ENCODE measurements at places on chromosomes 12 and 14. TPM values are rescaled to one million over a fixed set of nuclear protein-coding genes. Genes with fewer than 3 reads are reported as not detected.

- H3K4me1 ChIP-seq = peaks cover 4% of the 10 kb centered on the region
- H3K27ac ChIP-seq = no peak overlapping the region
- H3K36me3 ChIP-seq = no peaks in the 10 kb centered on the region
- H3K27me3 ChIP-seq = no peaks in the 10 kb centered on the region
- no peak overlapping the region for H3K4me3 ChIP-seq
Measured at GRCh38 chr12:63958876-63959580, 114.5 kb downstream of the SRGAP1 start.

GRCh38 chr12:84723988-84724387, 188.6 kb downstream of the SLC6A15 start:
- H3K4me1 ChIP-seq = no peaks in the 10 kb centered on the region
- H3K27ac ChIP-seq = no peak overlapping the region
- DNase-seq = no peak

- H3K27ac ChIP-seq = no peak overlapping the region
- no peaks in the 10 kb centered on the region for H3K27me3 ChIP-seq
- no peak for DNase-seq
- H3K36me3 ChIP-seq = no peaks in the 10 kb centered on the region
Measured at GRCh38 chr12:7433276-7433822, 10.6 kb downstream of the CD163L1 start.

GRCh38 chr12:69007855-69008351, 74.9 kb upstream of the CPM start:
- H3K27ac ChIP-seq = no peak overlapping the region
- DNase-seq = no peak
- no peak overlapping the region for H3K4me3 ChIP-seq
- H3K27me3 ChIP-seq = no peaks in the 10 kb centered on the region
- no peaks in the 10 kb centered on the region for H3K36me3 ChIP-seq

GRCh38 chr14:66111891-66112290, 374.3 kb upstream of the CCDC196 start:
- no peak overlapping the region for H3K4me3 ChIP-seq
- H3K27me3 ChIP-seq = no peaks in the 10 kb centered on the region
- no peaks in the 10 kb centered on the region for H3K36me3 ChIP-seq
- DNase-seq = no peak

DNA sequence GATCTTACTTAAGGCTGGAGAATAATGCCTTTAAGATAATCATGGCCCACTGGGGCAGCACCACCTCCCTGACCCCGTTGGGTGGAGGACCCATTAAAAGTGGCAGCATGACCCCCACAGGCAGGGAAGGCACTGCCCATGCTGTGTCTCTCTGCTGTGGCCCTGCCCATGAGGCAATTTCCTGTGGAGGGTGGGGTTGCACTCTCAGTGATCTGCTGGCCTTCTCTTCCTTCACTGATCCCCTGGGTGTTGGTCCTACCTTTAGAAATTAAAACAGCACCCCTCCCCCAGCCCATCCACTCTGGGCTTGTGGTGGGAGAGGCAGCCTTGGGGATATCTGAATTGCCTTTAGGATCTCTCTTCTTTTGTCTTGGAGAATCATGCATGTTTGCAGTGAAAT, 17.3 kb downstream of the KLRK1 start:
- H3K27ac ChIP-seq = no peak overlapping the region
- H3K27me3 ChIP-seq = no peaks in the 10 kb centered on the region
- DNase-seq = no peak
- no peak overlapping the region for H3K4me3 ChIP-seq
- H3K4me1 ChIP-seq = no peaks in the 10 kb centered on the region

- H3K4me3 ChIP-seq = no peak overlapping the region
- no peaks in the 10 kb centered on the region for H3K27me3 ChIP-seq
- H3K4me1 ChIP-seq = peaks cover 12% of the 10 kb centered on the region
- H3K36me3 ChIP-seq = no peaks in the 10 kb centered on the region
Measured at GRCh38 chr14:24390701-24391468, 7.9 kb upstream of the NYNRIN start.

DNA sequence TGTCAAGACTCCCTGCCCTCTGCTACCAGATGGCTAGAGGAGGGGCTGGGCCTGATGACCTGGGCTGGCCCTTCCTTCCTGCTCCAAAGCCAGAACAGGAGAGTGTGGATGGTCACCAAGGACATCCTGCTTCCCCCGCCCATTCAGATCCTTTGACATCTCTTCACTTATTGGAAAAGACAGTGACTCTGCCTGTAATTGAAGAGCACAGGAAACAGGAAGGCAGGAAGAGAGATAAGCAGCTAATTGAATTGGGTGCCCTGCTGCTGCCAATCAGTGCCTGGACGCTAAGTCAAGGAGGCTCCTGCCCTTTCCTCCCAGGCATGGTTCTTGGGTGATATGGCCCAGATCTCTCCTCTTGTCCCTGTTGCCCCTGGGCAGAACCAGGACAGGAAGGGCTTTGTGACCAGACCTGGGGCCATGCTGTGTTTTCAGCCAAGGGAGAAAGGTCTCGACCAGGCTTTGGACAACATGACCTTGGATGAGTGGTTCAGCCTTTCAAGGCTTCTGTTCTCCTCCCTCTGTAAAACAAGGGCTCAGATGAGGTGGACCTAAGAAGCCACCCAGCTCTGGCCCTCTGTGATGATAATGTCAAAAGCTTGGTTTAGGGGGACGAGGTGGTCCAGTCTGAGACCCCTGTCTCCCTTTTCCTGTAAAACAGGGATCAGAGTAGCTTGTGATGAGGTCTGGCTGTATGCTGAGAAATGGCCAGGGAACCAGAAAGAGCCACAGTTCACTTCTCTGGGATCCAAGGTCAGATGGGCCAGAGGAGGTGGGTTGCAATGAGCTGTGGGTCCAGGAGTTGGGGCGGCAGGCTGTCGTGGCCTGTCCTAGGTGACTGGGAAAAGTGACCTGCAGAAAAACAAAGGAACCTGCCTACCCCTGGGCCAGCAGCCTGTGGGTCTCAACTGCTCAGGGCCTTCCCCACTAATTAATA, 38.8 kb downstream of the FAM222A start:
- DNase-seq = no peak
- no peak overlapping the region for H3K4me3 ChIP-seq
- no peaks in the 10 kb centered on the region for H3K4me1 ChIP-seq
- no peaks in the 10 kb centered on the region for H3K36me3 ChIP-seq
- no peak overlapping the region for H3K27ac ChIP-seq

Gene FBXW8
- 7.1 TPM for total RNA-seq

All from liver (tissue), 10 donors.